ENCODE measurements at places on chromosomes 5 and 9.
A peak's percentile ranks its signal among the peaks of the same experiment; 100 is the strongest.

GRCh38 chr5:97501965-97502305 lies 318.9 kb upstream of the RIOK2 start:
- DNase-seq: no peak

DNA sequence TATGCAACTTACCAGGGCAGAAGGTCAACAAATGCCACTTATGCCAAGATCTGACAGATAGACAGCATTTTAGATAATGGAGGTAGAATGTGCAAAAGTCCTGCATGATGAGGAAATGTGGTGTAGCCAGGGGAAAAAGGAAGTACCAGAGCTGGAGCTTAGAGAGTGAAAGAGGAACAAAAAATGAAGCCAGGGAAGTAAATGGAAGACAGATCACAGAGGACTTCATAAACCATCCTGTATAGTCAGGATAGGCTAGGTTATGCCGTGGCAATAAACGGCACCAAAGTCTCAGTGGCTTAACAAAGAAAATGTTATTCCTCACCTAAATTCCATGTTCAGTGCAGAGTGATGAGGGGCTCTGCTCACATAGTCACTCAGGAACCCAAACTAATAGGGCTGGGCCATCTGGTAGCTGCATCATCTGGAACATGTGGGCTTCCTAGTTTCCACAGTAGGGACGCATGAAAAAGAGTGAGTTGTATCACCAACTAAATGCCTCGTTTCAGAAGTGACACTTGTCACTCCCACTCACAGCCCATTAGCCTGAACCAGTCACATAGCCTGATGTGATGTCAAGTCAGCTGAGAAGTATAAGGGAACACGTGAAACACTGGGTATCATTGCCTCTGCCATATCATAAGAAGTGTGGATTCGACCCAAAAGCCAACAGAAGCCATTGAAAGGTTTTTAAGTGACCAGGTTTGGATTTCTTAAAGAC lies 70.3 kb downstream of the SH3RF2 start:
- DNase-seq: no peak

DNA sequence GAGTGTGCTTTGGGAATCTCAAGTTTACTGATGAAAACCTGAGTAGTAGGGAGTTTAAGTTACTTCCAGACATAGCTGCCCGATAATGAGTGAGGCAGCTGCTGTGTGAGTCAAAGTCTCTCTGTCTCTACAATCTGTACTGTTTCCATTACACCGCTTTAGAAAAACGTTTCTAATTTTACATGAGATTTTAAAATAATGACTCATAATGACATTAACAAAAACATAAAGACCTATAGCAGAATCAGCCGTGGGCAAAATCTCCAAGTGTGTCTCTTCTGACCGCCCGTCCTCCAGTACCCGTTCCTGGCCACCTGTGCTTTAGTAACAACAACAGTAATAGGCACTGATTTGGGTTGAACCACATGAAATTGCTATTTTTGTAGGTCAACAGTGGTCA lies 69.6 kb upstream of the PRRC1 start:
- no peak for DNase-seq

DNA sequence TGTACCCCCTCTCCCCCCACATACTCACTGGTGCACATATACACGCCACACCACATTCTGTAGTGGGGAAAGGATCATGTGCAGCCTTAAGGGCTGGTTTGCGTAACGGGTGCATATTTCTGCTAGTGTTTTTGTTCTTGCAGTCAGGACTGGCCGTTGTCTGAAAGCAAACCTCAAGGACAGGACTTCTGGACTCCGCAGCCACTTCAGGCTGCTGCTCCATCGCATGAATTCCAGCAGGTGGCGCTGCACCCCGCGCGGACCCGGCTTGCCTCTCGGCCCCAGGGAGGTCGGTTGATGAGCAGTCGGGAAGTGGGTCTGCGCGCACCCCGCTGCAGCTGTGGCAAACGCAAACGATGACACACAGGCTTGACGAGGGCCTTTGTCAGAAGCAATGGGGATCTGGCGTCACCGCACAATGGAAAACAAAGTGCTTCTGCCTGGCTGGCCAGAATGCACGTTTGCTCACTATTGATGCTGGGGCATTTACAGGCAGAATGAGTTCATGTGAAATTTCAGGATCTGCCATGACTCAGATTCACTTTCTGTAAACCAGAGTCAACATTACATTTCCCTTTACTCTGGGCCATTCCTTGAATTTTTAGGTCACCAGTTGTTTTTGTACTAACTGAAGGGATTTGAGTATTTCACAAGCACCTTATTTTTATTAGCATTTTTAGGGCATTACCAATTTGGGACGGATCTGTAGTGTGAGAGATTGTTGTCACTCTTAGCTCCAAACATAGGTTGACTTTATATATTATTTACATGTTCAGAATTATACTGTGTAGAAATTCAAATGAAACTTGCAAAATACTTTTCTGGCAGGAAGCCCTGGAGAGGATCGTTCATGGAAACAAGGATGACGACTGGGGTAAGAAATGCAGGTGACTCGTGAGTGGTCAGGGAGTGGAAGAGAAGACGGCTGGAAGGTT lies 36.4 kb upstream of the GLRX start:
- DNase-seq: peak; percentile 88

DNA sequence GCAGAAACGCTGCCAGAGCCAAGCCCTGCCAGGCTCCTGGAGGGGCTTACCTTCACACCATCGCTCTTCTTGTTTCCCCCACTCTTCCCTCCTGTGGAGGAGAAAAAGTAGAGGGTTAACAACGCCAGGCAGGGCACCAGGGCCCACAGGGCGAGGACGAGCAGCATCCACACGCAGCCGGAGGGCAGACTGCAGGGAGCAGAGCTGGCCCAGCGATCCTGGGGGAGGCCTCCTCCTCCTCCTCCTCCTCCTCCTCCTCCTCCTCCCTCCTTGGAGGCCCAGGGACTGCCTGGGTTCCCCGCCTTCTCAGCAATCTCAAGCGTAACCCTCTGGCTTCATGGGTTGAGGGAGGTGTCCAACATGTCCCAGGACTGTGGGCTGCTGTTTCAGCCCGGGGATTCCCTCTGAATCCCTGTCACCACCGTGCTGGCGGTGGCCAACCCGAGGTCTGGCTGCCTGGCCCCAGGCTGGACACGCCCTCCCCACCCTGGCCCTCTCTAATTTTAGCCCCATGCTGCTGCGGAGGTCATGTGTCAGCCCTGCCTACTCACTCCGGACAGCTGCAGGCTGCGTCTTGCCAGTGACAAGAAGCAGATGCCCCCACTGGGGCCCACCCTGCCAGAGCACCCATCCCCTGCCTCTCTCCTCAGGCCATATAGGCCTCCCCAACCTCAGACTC lies 44.3 kb downstream of the CAMK2A start:
- no peak for DNase-seq

Data from stimulated activated CD8-positive, alpha-beta memory T cell treated with anti-CD3 and anti-CD28 coated beads, Interleukin-2, amount 100 ng/mL, for 1 hour (primary cell).